ENCODE measurements at places on chromosomes 7 and 10.

GRCh38 chr7:19362099-19362498 is 216.9 kb upstream of the FERD3L start:
- no peak for DNase-seq

- DNase-seq, result no peak
These were observed 308.1 kb downstream of the SFMBT2 start for GRCh38 chr10:7102557-7103349.

GRCh38 chr10:129029051-129029450 is 438.0 kb upstream of the MGMT start:
- DNase-seq, result no peak

GRCh38 chr7:130903358-130903974 is 169.5 kb upstream of the KLF14 start:
- no peak for DNase-seq

DNA sequence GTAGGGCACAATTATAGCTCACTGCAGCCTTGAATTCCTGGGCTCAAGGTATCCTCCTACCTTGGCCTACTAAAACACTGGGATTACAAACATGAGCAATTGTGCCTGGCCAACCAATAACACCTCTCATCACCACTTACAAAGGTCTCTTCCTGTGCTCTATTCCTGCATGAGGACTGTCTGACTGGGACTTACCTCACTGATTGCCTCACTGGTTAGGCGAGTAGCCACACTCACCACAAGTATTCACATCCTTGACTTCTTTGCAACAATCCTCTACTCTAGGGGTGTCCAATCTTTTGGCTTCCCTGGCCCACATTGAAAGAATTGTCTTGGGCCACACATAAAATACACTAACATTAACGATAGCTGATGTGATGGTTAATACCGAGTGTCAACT is 22.6 kb upstream of the PDIA4 start:
- DNase-seq, result no peak

DNA sequence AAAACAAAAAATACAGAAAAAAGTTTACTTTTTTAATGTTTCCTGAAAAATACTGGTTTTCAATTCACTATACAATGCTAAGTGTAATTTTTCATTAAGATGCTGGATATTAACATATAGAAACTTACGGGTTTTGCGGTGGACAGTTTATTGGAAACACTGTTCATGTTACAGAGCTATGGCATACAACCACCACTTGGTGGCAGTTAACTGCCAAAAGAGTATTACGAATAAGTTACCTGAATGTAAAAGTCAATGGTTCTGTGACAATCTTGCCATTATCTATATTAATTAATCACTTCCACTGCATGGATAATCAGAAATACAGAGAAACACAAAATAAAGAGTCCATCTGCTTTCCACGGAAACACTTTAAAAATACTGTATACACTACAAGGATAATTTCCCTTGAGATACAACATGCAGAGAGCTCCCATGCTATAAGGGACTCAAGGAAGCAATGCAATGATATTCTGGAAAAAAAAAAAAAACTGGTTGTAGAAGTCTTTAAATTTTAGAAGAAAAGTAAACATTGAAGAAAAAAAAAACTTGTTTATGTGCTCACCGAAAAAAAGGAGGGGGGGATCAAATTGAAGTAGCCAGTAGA is 97.0 kb downstream of the TPK1 start:
- no peak for DNase-seq

- DNase-seq, result no peak
These were observed 92.8 kb downstream of the VIPR2 start for GRCh38 chr7:159051916-159052315.

- no peak for DNase-seq
These were observed 119.7 kb upstream of the TNRC18 start for GRCh38 chr7:5543361-5543760.

GRCh38 chr10:10093021-10093420 is 924.7 kb upstream of the CELF2 start:
- no peak for DNase-seq

DNA sequence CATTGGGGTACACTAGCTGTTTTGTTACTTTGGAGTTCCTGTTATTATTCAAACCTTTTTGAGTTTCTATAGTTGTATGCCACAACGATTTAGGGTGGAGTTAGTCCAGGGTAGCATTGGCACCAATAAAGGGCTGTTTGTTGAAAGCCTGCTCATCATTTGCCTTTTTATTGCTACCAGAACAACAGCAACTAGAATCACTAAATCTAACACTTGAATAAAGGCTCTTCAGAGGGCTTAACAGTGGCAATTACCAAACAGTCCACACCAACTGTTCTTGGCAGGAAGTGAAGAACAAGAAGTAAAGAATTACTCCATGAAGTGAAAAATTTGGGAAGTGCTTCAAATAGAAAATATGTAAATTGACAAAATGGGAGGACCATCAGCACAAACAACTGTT is 621.4 kb downstream of the PHTF2 start:
- DNase-seq, result no peak

DNA sequence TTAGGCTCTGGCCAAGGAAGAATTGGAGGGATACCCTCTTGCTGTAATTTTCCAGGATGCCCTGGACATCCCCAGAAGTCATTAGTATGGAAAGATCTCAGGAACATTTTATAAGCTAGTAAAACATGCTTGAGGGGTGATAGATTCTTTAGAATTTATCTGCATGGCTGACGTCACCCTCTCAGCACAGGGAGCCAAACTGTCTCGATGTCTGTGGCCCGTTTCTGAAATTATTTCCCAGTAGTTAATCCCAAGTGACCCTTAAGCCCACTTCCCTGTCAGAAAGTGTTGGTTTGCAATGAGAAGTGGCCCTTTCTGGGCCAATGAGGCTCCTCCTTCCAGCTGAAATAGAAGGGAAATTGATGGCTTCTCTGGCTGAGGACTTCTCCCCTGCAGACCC is 184.5 kb upstream of the BMPER start:
- DNase-seq, result no peak

- no peak for DNase-seq
These were observed 47.2 kb upstream of the KLF6 start for GRCh38 chr10:3832022-3832786.

DNA sequence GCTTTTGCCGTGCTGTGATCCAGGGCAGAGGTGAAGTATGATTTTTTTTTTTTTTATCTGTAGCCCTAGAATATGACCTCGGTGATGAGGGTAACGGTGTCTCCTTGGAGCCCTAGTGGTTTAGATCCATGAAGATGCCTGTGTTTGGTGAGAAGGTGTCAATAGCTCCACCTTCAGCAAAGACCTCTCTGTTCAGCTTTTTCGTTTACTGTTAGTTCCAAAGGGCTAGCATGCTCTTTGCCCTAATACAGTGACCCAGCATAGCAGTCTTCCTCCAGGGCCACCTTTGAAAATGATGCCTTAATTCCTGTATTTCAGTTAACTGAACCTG is 746 bp upstream of the MRPS16 start:
- DNase-seq, result no peak

GRCh38 chr7:48289656-48290055 is 118.4 kb downstream of the ABCA13 start:
- no peak for DNase-seq

DNA sequence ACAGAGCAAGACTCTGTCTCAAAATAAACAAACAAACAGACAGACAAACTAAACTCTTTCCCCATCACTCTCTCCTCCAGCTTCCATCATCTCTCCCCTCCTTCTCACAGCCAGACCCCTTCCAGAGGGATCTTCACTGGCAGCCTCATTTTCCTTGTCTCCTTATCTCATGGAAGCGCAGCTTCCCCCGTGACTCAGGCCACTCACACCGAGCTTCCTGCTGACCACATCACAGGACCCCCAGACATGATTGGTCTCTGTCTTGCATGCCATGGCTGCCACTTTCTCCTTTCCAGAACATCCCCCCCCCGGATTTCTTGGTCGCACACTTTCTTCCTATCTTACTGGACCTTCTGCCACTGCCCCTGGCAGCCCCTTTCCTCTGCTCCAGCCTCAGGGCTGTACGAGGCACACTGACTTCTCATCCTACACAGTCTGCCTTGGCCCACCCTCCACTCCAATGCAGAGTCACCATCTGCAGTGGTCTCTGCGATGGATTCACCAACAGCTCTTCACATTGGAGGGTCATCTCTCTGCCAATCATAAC is 4.9 kb upstream of the INSIG1 start:
- no peak for DNase-seq

DNA sequence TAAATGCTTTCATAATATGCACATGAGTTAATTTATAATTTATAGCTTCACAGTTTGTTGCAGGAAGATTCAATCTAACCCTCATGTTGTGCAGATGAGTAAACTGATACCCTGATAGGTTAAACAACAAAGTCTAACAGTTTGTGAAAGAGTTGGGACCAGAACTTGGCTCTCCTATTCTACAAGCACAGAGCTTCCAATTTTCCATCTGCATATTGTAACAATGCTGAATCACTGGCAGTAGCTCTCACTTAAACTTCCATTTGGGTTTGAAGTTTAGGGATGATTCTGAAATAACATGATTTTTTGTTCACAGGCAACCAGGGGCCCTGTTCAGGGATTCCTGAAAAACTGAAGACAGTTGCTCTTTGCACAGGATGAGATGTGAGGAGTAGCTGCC is 179.3 kb downstream of the XPNPEP1 start:
- no peak for DNase-seq

- no peak for DNase-seq
These were observed 500.5 kb upstream of the LRRN3 start for GRCh38 chr7:110590415-110590814.

GRCh38 chr10:52313933-52314821 is at the start of gene DKK1:
Gene DKK1, plus strand, starts transcription at chr10:52314281. Its CDS starts 154 bp downstream, at chr10:52314435.
- no peak for DNase-seq

DNA sequence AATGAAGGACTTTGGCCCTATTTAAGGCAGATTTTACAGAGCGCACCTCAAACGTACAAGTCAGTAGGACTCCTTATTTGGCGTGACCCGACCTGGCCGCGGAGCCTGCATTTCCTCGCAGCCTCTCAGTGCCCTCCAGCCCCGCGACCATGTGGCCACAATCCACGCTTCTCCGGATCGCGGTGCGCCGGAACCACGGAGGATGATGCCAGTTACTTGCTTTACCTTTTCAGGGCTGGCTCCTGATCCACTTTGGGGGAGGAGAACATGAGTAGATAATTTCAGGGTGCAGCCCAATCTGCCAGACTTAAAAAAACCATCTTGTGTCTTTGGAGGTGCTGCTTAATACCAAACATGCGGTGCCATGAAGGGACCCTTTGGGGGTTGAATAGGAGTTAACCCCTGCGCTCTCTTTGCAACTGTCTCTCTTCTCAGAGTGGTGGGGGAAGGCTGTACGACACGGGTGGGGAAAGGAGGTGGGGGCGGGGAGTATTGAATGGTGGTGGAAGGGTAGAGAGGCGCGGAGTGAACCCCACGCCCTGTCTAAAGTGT is 1.5 kb downstream of the FRAT1 start:
- no peak for DNase-seq

GRCh38 chr10:6694447-6695140 is 114.5 kb upstream of the PRKCQ start:
- no peak for DNase-seq

- no peak for DNase-seq
These were observed 620.4 kb downstream of the GALNT17 start for GRCh38 chr7:71752171-71752935.

GRCh38 chr7:92412745-92413144 is 34.5 kb upstream of the GATAD1 start:
- DNase-seq, result no peak

DNA sequence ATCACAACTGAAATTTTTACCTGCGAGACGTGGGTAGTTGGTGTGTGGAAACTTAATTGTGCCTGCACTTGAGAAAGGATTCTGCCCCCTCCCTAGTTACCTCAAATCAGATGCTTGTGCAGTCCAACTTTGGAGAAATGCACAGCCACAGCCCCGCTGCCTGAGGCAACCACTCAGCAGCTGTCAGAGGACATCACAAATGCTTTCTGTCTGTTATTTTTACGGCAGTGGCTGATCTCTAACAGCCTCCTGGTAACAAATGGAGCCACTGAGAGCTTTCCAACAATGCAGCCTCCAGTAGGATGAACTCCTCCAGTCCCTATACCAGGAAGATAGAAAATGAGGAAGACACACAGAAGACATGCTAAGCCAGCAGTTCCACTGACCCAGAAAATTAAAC is 712.2 kb upstream of the GHITM start:
- DNase-seq, result no peak

GRCh38 chr7:94324380-94325121 is 70.1 kb upstream of the COL1A2 start:
- DNase-seq, result no peak

DNA sequence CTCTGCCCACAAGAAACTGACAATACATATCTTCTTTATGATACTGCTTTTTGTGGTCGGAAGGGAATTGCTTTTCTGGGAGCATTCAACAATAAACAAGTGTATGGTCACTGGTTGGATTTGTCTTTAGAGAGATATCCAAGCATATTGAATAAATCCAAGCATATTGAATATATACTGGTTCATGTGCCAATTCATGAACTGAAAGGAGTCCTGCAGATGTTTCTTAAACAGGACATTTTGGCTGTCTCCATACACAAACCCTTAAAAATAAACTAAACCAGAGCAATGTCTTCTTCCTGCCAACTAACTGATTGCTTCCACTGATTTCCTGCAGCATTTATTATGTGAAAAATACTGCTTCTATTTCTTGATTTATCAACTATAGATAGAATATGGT is 173.9 kb downstream of the FOXP2 start:
- no peak for DNase-seq

DNA sequence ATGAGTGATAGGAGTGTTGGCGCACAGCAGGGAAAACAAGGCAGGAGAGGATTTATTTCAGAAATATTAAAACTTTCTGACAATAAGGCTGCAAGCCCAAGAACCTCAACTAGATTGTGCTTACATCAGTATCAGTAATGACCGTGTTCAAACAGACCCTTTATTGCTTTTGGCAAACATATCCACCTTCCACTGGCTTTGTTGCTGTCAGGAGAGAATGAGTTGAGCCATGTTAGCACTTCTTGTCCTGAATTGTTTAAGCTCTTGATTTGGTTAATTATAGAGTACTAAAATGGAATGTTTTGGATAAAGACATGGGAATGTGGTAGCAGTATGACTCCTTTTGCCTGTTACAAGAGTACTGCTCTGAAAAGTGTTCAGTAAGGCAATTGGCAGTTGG is 3.8 kb downstream of the AHCYL2 start:
- DNase-seq, result no peak

Data from GM18507 (cell line).